Left forelimb (tissue), 1 donor: ENCODE measurements at places on chromosomes 3 and 15.
A peak's percentile ranks its signal among the peaks of the same experiment; 100 is the strongest.

DNA sequence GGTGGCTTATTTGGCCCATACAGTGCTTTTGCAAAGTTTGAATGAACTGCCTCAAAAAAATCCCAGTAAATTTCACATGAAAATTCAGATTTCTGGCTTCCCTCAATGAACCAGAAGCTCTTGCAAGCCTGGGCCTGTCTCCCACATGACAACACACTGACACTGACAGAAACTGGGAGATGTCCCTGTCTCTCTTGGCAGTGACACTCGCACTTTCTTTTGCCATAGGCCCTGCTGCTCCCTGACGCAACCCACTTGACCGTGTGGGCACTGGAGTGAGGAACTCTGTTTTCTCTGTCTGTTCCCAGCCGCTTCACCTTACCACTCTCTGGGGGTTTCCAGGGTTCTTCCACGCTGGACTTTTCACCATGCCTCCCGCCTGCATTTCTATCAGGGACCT is 524.5 kb downstream of the SHQ1 start:
- no peak for DNase-seq

- DNase-seq = no peak
Measured at GRCh38 chr3:187327845-187328244, 36.3 kb upstream of the MASP1 start.

GRCh38 chr3:11910971-11911531 is 64.4 kb upstream of the TAMM41 start:
- DNase-seq = peak; percentile 26

DNA sequence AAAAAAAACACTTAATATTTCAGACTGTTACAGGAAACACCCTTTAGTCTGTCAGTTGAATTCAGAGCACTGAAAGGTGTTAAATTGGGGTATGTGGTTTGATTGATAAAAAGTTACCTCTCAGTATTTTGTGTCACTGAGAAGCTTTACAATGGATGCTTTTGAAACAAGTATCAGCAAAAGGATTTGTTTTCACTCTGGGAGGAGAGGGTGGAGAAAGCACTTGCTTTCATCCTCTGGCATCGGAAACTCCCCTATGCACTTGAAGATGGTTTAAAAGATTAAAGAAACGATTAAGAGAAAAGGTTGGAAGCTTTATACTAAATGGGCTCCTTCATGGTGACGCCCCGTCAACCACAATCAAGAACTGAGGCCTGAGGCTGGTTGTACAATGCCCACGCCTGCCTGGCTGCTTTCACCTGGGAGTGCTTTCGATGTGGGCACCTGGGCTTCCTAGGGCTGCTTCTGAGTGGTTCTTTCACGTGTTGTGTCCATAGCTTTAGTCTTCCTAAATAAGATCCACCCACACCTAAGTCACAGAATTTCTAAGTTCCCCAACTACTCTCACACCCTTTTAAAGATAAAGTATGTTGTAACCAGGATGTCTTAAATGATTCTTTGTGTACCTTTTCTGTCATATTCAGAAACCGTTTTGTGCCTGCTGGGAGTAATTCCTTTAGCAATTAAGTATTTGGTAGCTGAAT is 17.9 kb downstream of the TMEM43 start:
- DNase-seq = no peak

- no peak for DNase-seq
Measured at GRCh38 chr3:122689587-122689986, 8.9 kb downstream of the PARP14 start.

DNA sequence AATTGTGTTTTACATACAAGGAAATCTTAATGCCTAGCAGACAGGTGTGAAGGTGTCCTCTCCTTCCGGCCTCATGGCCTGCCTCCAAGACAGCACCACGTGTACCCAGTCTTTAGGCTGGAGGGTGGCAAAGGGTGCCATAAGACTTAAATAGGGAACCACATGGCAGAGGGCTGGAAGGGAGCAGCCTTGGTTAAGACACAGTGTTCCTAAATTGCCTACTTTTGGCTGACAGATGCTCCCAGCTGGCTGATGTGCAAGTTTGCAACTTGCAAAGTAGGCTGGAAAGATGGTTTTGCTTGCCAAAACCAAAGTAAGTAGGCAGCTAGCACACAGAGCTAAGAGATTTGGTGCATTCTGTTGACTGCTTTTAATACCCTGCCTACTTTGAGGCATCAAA is 45.2 kb downstream of the CCNB2 start:
- DNase-seq = no peak

DNA sequence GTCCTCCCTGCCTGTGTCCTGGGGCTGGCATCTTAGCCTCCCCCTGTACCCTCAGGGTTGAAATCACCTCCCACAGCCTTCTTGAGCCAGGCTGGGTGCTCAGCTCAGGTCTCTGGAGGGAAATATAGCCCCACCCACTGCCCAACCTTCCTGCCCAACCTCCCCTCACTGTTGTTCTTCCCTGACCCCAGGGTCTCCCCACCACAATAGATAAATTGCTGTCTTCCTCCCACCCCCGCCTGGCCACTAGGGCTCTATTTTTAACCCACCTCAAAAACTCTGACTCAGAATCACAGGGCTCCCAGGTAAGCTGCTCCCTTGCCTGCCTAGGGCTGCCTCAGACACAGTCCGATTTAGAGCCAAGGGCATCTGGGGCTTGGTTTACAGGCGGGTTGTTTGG is 15.0 kb downstream of the HCN4 start:
- DNase-seq = no peak

DNA sequence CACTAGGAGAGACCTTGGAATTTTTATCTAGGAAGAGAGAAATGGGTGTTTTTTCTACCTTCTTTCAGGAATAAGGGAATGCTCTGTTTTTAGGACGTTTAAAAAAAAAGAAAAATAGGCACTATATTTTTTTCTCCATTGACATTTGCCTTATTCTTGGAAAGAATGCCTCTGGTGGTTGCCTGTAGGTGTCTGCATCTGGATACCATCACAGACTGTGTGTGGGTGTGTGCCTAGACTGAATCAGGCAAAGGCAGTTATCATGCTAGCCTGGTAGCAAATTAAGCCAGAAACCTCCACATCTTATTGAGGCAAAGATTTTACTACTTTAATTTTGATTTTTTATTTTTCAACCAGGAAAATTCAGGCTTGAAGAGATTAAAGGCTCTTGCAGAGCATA is 513.6 kb upstream of the KCNMB2 start:
- DNase-seq = no peak

DNA sequence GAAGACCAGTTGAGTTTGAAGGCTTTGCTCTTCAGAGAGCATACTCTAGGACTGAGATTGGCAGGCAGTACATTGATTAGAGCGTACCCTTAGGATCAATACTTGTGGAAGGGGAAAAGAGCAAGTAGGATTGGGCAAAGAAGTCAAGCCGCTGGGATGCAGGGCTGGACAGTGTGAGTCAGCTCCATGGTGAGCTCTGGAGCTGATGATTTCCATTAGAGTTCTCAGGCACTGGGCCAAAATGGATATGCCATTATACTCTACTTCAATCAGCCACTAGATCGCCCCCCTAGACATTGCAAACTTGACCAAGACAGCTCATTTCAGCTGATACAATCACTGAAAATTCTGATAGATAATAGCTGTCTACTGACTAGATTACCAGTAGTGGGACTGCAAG is 432.7 kb upstream of the ALCAM start:
- no peak for DNase-seq

DNA sequence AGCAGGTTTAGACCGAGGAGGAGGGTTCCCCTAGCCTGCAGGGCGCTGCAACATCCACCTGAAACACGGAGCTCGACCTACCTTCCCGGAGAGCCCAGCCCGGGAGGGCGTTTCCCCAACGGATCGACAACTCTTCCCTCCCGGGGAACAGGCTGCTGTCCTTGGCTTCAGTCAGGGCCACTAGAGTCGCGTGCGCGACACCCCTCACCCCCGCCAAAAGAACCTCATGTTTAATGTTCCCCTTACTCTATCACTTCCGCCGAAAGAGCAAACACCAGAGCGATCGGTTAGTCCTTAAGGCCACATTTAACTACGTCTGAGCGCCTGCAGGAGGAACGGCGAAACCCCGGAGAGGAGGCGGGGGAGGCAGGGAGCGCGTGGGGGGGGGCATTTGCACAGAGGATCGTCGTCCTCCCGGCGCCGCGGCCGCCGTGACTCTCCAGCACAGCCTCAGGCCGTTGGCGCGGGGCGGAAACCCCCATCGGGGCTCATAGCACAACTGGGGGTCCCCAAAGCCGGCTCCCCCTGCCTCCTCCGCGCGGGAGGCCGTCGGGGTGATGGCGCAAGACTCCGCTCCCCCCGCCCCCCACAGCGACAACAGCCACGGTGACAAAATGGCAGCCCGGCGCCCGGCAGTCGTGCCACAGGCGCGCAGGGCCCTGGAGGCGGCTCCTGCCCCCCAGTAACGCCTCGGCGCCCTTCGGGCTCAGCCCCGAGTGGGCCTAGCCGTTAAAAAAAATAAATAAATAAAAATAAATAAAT is 3.2 kb downstream of the ANP32A start:
- DNase-seq = peak; percentile 82

- DNase-seq = no peak
Measured at GRCh38 chr3:13280122-13280790, 139.9 kb downstream of the NUP210 start.

DNA sequence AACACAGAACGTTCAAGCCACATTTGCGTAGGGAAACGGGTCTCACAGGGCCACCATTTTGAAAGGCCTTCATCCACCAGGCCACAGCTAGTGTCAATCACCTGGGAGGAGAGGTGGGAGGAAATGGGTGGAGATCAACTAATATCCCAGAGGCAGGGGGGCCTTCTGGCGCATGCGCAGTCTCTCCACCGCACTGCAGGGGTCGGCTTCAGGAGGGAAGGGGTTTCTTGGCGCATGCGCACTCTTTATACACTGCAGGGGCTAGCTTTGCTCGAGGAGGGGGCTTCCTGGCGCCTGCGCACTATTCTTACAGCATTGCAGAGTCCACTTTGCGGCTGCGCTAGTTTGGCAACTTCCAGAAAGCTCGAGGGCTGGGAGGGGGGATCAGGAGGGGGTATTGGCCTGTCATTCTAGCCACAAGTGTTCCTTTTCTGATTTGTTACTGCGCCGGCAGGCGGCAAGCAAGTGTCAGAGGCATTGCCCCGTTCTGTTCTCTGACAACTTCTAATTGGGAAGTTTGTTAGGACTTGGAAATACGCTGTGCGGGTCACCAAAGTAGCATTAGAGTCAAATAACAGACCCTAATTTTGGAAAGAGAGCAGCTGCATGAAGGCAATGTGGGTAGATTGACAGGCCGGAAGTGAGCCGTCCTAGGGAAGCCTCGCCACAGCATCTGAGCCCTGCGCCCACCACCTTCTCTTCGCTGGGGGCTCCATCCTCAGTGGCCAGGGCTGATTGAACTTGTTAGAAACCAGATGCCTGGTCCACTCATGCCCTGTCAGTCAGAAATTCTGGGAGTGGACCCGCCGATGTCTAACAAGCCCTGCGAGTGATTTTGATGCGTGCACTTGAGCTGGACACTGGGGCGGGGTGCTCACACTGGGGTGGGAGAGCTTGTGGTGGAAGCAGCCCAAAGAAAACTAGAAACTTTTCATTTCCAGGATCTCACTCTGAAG is 173.5 kb upstream of the NDN start:
- no peak for DNase-seq
